Skin of body (tissue), 3 donors: ENCODE measurements at places on chromosomes 1 and 21.

GRCh38 chr1:12604114-12604874, 13.7 kb downstream of the DHRS3 start:
- DNase-seq: peak; percentile 16

DNA sequence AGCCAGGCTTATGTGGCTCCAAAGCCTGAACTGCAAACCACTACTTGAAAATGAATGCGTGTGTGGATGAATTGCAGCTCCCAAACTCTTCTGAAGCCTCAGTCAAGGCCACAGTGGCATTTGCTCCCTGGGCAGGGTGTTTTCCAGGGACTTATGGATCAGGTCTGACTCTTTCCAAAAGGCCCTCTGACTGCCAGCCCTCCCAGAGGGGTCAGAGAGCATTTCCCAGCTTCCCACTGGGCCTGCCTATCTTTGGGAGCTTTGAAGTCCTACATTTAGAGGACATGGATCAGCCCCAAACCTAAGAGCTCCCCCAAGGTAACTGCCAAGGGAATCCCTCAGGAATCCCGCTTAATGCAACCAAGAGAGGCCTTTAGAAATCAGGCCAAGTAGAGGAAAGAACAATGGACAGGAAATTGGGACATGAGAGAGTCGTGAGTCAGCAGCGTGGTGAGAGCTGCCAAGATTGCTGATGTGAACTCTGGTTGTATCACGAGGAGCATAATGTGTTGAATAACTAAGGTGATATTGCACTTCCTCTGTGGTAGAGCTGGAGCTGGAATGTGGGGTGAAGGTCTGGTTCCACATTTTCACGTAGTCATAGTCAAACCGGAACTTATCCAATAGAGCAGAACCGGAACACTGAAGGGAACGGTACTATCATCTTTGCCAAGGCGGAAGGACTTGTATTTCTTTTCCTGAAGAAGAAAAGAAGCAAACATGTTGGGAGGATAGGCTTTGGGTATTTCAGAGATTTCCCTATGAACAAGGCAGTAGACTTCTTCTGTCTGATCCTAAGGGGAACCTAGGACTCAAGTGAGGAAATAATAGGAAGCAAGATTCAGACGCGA, 99.4 kb upstream of the JUN start:
- DNase-seq: peak; percentile 38

DNA sequence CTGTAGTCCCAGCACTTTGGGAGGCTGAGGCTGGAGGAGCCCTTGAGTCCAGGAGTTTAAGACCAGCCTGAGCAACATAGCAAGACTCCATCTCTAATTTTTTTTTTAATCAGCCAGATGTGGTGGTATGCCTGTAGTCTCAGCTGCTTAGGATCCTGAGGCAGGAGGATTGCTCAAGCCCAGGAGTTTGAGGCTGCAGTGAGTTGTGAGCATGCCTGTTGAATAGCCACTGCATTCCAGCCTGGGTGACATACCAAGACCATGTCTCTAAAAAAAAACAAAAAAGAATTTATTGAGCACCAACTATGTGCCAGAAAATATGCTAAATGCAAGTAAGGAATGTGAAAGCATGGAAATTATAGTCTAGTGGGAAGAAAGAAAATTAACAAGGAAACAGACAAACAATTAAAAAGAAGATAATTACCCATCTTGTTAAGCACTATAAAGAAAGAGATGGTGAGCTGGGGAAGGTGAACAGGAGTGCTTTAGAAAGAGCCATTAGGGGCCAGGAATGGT, 104.0 kb upstream of the ZNF678 start:
- no peak for DNase-seq

DNA sequence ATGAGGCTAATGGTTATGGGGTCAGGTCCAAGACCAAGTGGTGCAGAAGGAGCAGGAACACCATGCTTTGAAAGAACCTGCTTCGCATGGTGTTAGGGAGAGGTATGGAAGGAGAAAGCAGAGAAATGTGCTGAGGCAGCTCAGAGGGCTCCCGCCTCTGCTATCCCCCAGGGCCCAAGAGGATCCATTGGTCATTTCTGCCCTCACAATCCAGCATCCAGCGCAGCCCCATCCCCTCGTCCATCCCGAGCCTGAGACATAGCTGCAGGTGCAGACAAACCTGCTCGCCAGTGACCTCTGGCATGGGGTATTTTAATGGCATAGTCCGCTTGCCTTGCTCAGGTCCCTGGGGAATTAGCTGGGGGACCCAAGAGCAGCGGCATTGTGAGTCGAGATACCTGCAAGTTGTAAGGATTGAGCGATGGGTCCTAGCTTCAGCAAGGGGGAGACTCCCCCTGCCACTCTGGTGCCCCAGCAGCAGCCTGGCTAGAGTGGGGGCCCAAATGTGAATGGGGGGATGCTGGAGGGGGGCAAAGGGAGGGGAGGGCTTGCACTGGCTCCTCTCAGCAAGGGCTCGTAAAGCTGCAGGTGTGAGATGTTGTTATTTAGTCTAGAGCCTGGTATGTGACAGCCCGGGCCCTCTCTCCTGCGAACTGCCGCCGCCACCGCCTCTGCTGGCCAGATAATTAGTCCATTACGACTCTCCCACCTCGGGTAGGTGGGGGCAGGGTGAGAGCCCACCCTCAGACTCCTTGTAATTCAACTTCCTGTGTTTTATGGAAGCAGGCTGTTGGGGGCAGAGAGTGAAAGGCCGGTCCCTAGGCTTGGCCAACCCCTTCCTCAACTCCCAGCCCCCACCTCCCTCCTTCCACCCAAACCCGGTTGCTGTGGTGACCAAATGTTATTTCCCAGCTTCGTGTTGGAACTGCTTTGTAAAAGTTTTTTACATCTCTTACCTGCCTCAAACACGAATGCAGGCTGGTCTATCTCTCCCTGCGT, 118.8 kb downstream of the RNF220 start:
- no peak for DNase-seq

DNA sequence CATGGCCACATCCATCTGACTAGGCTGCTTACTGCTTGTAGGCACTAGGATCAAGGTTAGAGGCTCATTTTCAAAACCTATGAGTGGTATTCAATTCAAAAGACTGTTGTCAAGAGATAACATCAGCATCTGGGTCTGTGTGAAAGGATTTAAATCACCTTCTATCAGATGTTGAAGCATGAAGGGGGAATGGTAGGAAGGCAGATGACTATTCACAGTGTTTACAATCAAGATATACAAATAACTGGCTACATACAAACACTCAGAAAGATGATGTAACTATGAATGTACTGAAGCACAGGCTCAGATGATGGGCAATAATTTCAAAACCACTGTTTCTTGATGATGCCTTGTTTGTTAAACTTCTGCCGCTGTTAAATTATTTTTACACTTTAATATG, 249.2 kb downstream of the SLC45A1 start:
- no peak for DNase-seq

DNA sequence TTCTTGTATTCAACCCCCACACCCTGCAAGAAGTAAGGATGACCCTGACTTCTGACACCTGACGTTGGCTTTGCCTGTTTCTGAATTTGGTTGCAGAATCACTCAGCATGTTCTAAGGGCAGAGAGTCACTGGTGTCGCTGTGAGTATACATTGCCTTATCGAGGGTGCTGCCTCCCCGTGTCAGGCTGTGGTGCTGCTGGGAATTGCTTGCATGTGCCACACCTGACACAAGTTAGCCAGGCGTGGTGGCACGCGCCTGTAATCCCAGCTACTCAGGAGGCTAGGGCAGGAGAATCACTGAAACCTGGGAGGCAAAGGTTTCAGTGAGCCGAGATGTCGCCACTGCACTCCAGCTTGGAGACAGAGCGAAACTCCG, 45.9 kb downstream of the WDR4 start:
- no peak for DNase-seq

DNA sequence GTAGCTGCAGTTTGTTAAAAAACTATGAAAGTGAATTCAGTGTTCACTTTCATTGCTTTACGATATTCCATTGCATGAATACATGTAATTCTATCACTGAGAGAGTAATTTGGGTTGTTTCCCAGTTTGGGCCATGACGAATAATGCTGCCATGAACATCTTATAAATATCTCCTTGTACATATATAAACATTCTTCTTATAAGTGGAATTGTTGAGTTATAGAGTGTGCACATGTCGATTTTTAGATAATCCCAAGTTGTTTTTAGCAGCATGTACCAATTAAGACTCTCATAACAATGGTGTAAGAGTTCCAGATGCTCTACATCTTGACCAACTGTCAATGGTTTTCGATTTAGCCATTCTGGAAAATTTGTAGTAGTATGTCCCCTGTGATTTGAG, 40.9 kb downstream of the ALG6 start:
- DNase-seq: peak; percentile 50

DNA sequence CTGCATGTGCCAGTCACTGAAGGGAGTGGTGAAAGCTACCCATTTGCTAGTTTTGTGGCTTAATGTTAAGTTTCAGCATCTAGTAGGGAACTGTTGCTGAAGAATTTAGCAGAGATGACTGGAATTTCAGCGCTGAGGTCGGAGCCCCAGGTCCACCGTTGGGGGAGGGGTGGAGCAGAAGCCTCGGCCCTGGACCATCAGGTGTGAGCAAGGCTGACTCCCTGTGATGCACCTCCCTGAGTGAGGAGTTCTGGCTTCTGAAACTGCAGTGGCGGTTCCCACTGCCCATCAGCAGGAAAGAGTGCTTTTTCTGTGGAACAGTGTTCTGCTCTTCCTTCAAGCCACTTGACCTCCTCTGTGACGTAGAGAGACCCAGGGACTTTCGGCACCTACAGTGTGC, 1.3 kb downstream of the NOS1AP start:
- DNase-seq: no peak

GRCh38 chr1:152996633-152997400, 4.7 kb upstream of the SPRR3 start:
- DNase-seq: no peak

DNA sequence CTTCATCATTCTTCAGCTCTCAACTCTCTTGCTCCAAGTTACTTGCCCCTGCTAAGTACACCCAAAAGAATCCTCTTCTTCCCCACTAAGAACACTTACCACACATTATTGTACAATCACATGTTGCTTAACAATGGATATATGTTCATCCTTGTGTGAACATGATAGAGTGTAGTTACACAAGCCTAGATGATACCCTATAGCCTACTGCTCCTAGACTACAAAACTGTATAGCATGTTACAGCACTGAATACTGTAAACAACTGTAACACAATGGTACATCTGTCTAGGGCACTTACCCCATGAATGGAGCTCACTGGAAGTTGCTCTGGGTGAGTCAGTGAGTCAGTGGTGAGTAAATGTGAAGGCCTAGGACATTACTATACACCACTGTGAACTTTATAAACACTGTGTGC, 77.4 kb downstream of the RERE start:
- DNase-seq: no peak

GRCh38 chr1:180945551-180945950, 32.9 kb downstream of the KIAA1614 start:
- DNase-seq: no peak

GRCh38 chr1:2237773-2238172, 9.7 kb downstream of the SKI start:
- DNase-seq: no peak

DNA sequence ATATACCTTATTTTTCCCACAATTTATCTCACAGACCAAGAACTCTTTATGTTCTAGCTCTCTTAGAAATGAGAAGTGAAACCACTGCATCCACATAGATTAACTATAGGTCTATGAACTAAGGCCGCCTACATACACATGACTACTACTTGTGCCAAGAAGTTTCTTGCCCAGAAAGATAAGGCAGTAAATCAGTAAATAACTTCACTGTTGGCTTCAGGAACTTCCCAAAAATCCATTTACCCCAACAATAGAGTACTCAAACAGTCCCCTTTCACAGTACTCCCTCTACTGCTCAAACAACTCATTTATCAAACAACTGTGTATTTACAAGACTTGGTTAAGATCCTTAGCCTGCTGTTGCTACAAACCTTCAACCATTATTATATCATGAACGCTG, 96.5 kb downstream of the NME7 start:
- no peak for DNase-seq

DNA sequence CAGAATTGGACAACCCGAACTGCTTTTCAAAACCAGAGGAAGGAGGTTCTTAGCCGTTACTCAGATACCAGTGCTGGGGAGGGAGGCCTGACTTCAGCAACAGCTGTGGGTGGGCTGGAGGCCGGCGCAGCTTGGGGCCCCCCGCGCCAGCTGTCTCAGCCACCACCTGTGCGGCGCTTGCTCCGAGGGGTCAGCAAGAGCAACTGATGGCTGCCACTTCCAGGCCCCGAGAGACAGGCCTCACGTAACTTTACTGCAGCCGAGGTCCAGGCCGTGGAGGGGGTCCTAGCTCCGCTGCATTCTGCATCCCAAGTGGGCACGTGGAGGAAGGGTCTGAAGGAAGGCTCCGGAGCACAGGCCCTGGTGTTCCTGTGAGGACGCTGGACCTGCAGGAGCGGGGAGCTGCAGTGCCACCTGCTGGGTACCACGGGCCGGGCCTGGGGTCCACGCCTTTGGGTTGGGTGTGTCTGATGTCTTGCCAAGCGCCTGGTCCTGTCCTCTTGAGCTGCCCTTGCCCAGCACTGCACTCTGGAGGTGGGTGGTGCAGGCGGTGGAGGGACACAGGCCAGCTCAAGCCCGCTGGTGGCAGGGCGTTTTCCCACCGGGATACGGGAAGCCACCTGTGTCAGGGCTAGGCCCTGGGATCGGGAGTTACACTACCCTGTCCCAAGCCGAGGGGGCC, 9.8 kb downstream of the THAP3 start:
- no peak for DNase-seq

GRCh38 chr21:43817157-43818086, 28.0 kb downstream of the RRP1 start:
- DNase-seq: no peak

- no peak for DNase-seq
Measured at GRCh38 chr1:157856538-157856937, 14.9 kb upstream of the CD5L start.

GRCh38 chr1:173082913-173083312, 32.2 kb upstream of the TNFSF18 start:
- DNase-seq: no peak

DNA sequence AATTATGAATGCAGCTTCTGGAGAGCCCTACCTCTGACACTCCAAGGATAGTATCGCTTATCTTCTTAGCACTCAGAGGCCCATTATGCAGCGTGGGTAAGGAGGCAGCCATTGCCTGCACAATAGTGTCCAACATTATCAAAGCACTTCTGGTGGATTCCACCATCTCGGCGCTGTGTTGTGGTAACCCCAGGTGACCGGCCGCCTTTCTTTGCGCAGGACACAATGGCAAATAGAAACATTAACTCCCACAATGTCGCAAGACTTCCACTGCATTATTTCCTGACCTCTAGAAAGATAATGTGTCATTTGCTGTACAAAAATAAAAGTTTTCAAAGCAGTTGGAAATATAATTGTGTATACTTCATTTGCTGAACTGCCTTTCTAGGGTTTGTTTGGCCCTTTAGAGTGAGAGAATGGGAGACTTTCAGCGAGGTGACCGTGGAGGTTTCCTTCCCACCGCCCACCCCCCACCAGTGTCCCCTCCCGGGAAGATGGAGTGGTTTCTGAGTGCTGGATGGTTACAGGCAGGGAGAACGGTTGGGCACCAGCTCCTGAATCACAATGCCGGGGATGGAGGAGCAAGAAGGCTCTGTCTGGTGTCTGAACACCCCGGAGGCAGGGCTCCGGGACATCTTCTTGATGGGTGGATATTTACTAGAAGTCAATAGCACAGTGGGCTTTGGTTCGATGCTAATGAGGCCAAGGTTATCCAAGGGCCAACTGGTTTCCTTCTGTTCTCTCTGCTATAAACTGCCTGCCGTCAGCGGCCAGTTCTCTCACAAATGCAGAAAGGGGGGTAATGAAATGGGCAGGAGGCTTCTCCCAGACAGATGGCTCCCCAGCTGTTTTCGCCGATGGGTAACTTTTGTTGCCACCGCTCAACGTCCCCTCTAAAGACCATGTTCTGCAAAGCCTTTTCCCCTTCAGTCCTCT, 215.4 kb upstream of the PROX1 start:
- no peak for DNase-seq
